ENCODE measurements at places on chromosomes 6 and 20. TPM values are rescaled to one million over a fixed set of nuclear protein-coding genes. Genes with fewer than 3 reads are reported as not detected.

Gene ESF1
- total RNA-seq, result 13.9 TPM

Gene GTPBP2
- 90.6 TPM for total RNA-seq

Gene GTSF1L
- not detected for total RNA-seq

Gene RPS6KA2
- total RNA-seq, result 33.5 TPM

Gene SLC17A9
- total RNA-seq, result 12.4 TPM

Gene FAM209B
- total RNA-seq, result 0.60 TPM

Gene CTAGE9
- total RNA-seq, result not detected

Gene KIF13A
- total RNA-seq, result 38.4 TPM

Gene NKX2-2
- not detected for total RNA-seq

Gene HLA-DPB1
- total RNA-seq, result 2.7 TPM

Gene ATF6B
- 68.7 TPM for total RNA-seq

Gene XKR7
- 0.36 TPM for total RNA-seq

Gene COQ3
- 3.7 TPM for total RNA-seq

Gene CDKAL1
- 11.6 TPM for total RNA-seq

Gene GNRH2
- total RNA-seq, result 1.4 TPM

Gene GINS1
- 5.0 TPM for total RNA-seq

Gene CALHM4
- 0.20 TPM for total RNA-seq
